ENCODE measurements at places on chromosomes 5 and 9.
A peak's percentile ranks its signal among the peaks of the same experiment; 100 is the strongest.

DNA sequence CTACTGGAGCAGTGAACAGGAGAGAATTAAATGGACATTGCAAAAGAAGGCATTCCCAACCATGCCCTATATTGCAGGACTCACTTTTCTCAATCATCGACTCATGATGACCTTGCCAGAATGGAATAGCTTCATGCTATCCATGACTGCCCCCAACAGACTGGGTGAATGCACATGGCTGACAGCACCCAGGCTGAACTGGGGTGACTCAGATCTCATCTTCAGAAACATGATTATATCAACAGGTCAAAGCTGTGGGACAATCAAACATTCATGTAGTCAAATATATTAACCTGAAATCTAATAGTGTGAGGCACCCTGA, 34.7 kb upstream of the MIER3 start:
- DNase-seq = peak; percentile 10

DNA sequence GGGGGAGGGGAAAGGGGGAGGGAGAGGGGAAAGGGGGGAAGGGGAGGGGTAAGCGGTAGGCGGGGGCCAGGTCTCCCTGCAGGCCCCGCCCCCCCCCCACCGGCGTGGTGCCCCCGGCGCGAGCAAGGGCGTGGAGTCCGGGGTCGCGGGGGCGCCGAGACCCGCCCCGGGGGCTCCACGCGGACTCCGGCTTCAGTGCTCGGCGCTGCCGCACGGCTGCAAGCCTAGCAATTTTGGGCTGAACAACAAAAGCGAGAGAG, 10.8 kb downstream of the C9orf50 start:
- DNase-seq = no peak

GRCh38 chr5:13595978-13596377, 348.5 kb downstream of the DNAH5 start:
- no peak for DNase-seq

DNA sequence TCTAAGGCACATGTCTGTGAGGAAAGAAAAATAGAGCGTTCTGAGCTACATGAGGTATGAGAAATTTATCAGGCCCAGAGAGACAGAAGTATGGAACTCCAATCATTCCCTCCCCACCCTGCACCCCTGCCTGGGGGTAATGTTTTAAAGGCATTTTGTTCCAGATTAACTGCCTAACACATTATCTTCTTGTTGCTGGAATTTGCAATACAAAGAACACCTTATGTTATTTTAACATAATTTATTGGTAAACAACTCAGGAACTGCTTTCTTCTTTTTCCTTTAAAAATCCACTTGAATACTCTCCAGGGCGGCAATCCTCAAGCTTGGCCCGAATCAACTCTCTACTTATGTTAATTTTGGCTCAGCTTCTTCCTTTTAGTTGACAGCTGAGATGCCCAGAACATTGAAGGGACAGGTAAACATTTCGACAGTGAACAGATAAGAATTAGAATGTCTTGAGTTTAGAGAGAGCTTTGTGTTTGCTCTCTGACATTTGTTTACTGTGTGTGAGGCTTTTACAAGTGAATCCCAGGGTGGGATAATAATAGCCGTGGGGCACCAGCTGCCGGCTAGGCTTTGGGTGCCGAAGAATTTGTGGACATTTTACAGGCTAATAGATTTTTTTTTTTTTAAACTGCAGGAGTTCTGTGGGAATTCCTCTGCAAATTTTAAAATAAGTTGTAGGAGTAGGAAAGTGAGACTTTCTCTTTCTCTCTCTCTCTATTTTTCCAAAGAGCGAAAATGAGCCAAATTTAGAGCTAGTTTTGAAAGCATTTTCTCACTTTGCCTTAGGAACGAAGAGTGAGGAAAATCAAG, 96.4 kb upstream of the TAF11L2 start:
- DNase-seq = no peak

GRCh38 chr5:5423586-5423985, 1.1 kb downstream of the ICE1 start:
- DNase-seq = no peak

GRCh38 chr5:13553896-13554295, 390.6 kb downstream of the DNAH5 start:
- peak; percentile 42 for DNase-seq

- DNase-seq = no peak
Measured at GRCh38 chr9:133945977-133946753, 46.0 kb downstream of the VAV2 start.

DNA sequence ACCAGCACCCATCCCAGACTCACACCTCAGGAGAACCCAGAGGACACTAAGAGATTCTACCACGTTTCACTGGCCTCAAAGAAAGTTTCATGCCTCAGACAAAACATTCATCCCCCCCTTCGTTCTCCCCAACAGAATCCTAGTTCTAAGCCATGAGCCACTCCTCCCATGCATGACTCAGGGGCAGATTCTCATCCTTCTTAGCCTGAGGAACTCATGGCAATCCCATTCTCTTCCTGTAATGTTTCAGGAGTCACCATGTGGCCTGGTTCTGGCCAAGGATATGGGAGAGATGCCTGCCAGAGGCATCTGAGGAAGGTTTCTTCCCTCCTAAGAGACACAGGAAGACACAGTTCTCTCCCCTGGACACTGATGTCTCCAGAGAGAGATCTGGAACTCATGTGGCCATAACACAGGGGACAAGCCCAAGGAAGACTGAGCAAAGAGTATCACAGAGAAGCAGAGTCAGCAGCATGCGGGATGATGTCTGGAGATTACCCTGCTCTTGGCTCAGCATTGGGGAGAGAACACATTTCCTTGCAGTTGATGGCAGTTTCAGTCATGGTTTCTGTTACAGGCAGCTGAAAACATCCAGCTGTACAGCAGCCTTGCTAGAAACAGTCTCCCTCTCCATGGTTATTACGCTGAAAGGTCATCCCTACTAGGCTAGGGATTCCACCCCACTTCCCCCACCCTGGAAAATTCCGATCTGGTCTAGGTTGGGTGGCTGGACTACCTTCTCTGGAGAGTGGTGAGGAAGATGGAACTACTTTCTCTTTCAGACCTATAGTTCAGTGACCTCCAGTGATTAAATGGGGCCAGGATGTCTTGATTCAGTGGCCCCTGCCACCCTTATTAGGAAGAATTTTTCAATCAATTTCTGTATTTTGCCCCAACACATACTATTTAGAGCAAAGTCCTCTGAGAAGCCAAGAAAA, 115.4 kb downstream of the ZNF608 start:
- peak; percentile 83 for DNase-seq

DNA sequence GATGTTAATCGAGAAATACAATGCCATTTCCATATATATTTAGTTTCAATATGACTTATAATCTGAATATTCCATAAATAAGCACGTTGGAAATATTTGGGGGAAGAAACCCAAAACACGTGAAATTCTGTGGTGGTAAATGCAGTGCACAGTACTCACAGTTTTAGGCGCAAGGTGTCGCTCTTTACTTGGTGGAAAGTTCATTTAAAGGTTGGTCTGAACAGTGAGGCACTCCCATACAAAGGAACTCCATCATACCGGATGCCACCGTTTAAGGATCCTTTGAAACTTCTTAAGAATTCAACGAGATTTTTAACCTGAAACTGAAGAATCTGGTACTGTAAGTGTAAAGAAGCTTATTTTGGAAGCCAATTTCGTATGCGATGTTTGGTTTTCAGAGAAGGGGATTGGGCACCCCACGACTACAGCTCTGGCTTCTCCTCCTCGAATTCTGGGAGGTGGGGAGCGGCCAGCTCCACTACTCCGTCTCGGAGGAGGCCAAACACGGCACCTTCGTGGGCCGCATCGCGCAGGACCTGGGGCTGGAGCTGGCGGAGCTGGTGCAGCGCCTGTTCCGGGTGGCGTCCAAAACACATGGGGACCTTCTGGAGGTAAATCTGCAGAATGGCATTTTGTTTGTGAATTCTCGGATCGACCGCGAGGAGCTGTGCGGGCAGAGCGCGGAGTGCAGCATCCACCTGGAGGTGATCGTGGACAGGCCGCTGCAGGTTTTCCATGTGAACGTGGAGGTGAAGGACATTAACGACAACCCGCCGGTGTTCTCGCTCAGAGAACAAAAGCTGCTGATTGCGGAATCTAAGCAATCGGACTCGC, at the start of gene PCDHA11:
TSS of gene PCDHA11 (plus strand) at position 237 of the 834 bp plus-strand sequence. CDS start at position 384, 147 bp downstream.
- DNase-seq = peak; percentile 19

GRCh38 chr5:168916266-168916665, 337.1 kb upstream of the PANK3 start:
- DNase-seq = no peak

GRCh38 chr5:96243862-96244261, 189.2 kb downstream of the PCSK1 start:
- DNase-seq = peak; percentile 28

DNA sequence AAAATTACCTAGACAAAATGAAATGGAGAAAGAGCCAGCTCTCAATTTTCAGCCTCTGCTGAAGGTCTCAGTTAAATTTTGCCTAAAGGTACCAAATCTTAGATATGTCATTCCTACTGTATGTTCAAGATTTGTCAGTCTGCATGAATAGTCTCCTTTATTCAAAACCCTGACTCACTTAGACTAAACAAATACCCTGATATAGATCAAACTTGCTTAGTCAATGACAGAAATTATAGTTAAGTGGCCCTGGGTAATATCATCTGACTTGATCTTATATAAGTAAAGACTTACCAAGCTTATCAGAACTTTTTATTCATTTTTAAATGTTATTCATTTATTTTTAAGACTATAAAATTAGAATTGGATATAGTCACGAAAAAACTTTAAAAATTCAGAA, 12.2 kb downstream of the MEGF9 start:
- peak; percentile 46 for DNase-seq

DNA sequence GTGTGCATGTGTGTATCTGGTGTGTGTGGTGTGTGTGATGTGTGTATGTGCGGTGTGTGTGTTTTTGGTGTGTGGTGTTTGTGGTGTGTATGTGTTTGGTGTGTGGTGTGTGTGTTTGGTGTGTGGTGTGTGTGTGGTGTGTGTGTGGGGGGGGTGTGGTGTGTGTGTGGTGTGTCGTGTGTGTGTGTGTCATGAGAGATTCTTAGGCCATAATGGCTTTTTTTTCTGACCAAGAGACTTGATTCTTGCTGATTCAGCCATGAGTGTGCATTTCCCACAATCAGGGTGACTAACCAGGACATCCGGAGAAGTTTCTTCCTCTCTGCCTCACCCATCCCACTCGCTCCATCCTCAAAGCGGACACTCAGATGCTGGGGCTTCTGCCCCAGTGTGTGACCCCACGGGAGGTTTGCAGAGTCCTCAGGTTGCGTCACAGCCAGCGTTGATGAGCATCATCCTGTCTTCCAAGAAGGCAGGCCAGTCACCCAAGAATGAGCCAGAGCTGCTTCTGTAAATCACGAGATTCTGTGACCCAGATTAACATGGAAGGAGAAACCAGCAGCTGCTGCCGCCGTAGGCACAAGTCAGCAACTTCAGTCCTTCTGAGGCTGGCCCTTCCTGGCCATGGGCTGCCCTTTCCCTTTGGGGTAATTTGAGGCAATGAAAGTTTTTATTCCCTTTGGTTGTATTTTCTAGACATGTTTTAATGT, 12.5 kb upstream of the CTSL start:
- peak; percentile 98 for DNase-seq

- no peak for DNase-seq
Measured at GRCh38 chr5:6496636-6497035, 48.0 kb downstream of the UBE2QL1 start.

GRCh38 chr5:33688526-33688925, 203.3 kb downstream of the ADAMTS12 start:
- DNase-seq = peak; percentile 68

GRCh38 chr9:37989701-37990100, 79.3 kb downstream of the SHB start:
- DNase-seq = no peak

DNA sequence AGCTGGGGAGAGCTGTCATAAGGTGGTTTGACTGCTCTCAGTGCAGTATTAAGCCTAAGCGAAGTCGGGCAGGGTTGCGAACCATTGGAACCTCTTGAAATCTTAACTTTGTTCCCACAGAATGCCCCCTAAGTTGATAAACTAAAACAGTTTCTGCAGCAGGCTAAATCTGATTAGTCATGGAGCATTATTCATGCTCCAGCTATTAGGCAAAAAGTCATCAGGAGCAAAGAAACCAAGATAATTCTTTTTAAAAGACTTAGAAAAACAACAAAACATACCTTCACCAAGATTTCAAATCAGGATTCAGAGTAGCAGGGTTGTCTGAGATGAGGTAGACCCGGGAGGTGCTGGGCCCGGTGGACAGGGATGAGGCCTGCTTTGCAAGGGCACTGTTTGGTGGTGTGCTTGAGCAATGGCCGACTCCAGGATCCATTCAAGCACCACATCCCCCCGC, 69.9 kb upstream of the PLPP1 start:
- peak; percentile 66 for DNase-seq

DNA sequence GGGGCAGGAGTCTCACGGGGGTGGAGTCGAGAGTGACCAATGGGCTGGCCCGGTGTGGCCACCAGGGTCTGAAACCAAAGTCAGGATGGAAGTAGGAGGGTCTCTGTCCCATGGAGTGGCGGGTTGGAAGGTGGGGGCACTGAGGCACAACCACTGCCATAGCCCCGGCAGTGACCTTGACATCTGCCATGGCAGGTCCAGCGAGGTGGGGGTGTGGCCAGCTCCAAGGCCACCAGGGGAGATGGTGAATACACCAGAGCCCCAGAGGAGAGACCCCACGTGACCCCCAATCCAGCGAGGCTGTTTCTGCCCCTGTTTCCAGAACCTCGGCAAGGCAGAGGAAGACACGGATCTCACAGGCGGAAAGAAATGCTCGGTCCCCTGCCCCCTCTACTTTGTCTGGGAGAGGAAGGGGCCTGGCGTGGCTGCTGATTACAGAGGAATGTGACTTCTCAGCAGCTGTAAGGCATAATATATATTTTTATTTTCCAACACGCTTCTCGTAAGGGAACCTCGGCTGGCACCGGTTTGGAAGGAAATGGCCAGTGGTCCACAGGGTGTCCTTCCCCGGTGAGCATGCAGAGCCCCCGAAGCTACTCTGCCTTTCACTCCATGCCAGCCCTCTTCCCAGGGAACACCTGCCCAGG, 105.7 kb upstream of the SARDH start:
- DNase-seq = no peak

DNA sequence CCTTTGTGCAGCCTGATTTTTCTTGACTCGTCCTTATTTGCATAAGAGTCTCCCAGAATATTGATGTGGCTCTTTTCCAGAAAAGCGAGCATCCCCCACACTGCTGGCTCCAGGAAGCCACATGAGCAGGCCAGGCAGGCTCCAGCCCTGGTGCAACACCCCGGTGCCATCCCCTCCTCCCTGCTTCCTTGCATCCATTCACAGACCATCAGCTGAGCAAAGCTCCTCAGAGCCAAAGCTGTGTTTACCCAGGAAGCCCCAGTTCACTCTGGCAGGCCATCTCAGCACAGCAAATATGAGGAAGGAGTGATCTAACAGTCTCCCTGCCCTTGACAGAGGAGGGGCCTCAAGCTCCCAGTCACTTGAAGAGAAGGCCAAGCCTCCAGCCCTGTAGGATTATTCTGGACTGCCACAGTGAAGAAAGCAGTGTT, 34.4 kb downstream of the INSYN2B start:
- peak; percentile 63 for DNase-seq

- DNase-seq = no peak
Measured at GRCh38 chr9:68970151-68970550, 43.8 kb downstream of the PRKACG start.

GRCh38 chr9:124013309-124014210, 2.0 kb downstream of the LHX2 start:
- DNase-seq = no peak

All from RPMI7951 (cell line).